ENCODE measurements at places on chromosomes 5 and 9.

DNA sequence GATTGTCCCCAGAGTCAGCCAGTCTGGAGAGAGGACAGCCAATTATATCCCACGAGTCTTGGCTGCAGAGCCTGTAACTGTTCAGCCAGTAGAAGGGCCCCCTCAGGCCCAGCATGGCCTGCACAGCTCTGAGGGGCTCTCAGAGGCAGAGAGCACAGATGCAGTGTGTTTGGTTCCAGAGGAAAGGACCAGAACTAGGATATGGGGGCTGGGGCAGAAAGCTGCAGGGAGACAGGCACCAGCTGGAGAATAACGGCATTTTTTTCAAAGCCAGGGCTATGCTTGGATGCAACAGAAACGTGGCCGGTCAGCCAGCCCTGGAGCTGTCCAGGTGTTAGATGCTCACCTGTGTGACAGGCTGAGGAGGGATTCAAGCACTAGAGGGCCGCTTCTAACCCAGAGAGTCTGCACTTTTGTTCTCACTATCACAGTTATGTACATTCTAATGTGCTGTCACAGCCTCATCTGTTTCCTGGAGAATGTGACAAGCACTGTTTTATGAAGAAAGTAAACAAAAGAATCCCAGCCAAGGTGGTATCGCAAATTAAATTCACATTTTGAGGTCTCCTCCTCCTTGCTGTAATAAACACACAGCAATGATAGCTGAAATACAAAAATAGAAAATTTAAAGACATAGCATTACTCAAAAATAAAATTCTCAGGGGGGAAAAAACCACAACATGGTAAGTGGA lies 96.5 kb downstream of the GABBR2 start:
- DNase-seq, result peak; percentile 38

- DNase-seq, result no peak
These were observed 2.7 kb upstream of the NSMF start for GRCh38 chr9:137461663-137462395.

GRCh38 chr9:121447321-121447834 lies 52.3 kb downstream of the GGTA1 start:
- no peak for DNase-seq

DNA sequence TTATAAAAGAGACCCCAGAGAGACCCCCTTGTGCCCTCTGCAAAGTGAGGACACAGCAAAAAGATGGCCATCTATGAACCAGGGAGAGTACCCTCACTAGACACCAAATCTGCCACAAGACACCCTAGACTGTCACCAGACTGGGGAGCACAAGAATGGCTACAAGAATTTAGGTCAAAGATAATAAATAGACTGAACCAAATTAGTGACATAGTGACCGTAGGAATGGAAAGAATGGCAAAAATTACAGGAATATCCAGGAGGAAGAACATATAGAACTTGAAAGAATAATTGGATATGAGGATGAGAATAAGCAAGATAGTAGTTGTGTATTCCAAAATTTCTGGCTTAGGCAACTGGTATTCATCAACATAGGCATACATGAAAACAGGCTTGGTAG lies 235.0 kb downstream of the NNT start:
- DNase-seq, result no peak

DNA sequence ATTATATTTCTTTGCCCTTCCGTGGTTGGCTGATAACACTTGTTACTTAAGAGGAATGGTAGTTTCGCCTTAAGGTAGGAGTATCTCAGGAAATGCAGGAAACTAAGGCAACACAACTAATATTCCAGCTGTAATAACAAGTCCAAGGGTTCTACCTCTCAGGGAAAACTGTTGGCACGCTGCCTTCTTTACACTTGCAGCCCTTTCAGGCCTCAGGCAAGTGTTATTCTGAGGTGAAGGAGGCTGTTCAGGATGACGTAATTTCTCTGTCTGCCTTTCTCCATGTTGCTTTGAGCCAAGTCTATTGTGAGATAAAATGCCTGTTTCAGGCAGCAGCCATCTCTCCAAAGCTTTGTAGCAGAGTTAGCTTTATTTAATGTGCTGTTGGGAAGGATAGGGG lies 38.0 kb downstream of the VCAN start:
- peak; percentile 52 for DNase-seq

DNA sequence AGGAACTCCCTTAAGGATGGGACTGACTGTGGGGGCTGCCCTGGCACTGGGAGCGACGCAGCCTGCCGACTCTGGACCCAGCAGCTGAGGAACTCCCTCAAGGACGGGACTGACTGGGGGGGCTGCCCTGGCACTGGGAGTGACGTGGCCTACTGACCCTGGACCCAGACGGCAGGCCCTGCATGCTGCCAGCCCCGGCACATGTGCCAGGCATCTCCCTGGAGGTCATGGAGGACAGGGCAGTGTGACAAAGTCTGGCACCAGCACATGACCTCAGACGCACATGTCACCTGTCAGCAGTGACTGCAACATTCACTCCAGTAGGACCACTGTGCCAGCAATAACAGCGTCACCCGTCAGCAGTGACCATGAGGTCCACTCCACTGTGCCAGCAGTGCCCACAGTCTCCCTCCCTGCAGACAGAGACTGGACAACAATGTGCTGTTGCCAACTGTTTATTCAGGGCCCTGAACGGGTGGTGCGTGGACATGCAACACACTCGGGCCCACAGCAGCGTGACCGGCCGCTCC lies 4.5 kb downstream of the FBXW5 start:
- no peak for DNase-seq

DNA sequence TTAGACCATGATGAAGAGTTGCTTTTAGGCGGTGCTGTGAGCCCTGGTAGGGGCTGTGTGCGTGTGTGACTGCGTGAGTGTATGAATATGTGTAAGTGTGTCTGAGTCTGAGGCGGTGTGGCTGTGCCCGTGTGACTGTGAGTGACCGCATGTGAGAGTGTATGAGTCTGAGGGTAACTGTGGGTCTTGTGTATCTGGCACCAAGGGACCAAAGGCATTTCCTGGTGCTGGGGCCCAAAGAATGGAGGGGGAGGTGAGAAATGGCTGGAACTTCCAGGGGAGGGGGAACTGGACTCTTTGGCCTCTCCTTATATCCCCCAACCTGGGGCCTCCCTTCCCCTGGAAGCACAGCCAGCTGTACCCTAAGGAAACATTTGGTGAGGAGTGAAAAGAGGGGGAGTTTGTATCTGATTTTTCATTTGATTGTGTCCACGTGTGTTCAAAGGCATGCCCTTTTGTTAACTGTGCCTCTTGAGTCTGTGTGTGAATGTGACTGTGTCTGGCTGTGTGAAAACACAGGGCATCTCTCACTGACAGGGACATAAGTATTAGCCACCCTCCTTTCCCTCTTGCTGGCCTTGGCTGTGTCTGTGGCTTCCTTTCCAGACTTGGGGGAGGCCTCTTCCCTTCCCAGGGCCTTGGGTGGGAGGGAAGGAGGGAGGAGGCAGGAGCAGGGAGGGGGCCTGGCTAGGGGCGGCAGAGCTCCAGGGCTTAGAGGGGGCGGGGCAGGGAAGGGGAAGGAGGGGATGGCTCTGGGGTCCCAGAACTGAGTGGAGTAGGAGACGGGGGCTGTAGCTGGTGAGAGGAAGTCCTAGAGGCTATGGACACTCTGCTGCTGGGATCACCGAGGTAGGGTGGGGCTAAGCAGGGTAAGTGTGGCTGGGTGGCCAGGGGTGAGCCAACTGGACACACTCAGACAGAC lies 1.4 kb downstream of the IL11RA start:
- peak; percentile 69 for DNase-seq

DNA sequence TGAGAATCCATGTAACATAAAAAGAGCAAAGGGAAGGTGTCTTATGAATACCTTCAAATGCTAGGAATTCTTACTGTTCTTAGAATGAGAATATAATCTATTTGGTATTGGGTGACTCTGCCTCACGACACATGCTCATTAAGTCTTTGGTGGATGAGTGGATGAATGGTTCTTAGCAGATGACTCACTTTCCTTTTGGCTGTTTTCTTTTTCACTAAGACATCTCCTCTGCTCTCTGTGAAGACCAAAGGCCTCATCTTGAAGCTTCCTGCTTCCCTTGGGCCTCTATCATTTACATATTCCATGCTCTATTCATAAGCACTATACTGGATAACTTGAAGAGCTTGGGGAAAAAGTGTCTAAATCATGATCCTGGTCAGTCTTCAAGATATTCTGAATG lies 468.1 kb downstream of the SPATA31D1 start:
- DNase-seq, result no peak

- DNase-seq, result peak; percentile 16
These were observed 336.8 kb upstream of the PUM3 start for GRCh38 chr9:3180696-3181048.

DNA sequence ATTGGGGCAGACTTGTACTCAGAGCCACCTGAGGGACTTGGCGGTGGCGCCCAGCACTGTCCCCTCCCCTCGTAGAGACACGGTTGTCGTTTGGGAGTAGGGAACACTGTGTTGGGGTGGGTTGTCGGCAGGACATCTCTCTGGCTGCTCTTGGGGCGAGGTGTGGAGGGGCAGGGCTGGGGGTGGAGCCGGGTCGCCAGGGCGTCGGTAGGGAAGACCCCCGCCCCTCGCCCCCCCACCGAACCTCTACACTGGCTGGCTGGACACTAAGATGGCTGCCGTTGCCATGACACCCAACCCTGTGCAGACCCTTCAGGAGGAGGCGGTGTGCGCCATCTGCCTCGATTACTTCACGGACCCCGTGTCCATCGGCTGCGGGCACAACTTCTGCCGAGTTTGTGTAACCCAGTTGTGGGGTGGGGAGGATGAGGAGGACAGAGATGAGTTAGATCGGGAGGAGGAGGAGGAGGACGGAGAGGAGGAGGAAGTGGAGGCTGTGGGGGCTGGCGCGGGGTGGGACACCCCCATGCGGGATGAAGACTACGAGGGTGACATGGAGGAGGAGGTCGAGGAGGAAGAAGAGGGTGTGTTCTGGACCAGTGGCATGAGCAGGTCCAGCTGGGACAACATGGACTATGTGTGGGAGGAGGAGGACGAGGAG lies 778 bp downstream of the TRIM41 start:
- DNase-seq, result no peak

DNA sequence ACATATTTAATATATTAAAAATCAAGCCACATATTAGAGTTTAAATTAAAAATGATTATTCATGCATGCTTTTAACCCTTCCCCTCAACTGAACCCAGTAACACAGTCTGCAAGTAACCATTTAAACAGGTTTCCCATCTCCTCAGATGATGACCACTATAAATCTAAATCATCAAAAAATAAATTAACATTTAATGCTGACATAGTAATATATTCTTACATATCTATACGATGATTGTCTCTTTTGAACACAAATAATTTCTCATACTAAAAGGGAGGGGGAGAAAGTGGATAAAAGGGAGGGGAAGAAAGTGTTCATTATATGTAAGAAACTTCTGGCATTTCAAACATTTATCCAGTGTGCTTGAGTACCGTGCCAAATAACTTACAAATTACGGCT lies 701.6 kb downstream of the MTRR start:
- DNase-seq, result no peak

DNA sequence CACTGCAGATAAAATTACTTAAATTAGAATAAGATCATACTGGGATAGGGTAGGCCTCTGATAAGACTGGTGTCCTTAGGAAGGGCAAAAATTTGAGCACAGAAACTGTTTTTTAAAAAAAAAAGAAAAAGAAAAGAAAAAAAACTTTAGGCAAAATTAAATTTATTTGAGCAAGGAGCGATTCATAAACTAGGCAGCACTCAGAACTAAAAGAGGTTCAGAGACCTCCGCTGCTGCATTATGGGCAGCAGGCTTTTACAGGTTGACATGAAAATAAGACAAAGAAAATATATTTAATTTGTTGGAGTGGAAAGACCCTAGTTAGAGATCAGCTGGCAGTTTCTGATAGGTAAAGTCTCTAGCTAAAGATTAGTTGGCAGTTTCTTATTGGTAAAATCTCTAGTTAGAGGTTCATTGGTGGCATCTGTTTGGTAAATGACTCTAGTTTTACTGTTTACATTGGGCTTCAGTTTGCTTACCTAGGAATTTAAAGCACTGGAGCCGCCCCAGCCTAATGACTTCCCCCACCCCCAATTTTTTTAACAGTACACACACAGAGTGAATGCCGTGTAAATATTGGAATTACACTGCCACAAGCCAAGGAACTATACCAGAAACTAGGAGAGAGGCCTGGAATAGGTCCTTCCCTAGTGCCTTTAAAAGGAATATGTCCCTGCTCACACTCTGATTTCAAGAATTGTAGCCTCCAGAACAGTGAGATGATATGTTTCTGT lies 4.5 kb upstream of the PLPP6 start:
- no peak for DNase-seq

DNA sequence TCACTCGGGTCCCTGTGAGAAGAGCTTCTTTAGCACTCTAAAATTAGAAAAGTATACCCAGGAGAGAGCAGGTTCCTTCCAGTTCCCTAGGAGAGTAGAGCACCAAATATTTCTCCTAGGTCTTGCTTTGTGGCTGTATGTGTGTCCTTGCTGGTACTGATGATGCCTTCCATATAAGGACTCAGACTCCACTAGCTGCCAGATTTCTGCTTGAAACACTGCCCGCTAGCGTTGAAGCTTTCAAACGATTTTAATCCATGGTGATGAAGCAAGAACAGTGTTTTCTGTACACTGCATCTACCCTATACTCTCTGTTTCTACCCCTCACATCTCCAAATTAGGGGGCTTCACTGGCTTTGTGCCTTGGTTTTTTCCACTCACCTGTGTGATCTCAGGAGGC lies 2.4 kb upstream of the SMC2 start:
- no peak for DNase-seq

DNA sequence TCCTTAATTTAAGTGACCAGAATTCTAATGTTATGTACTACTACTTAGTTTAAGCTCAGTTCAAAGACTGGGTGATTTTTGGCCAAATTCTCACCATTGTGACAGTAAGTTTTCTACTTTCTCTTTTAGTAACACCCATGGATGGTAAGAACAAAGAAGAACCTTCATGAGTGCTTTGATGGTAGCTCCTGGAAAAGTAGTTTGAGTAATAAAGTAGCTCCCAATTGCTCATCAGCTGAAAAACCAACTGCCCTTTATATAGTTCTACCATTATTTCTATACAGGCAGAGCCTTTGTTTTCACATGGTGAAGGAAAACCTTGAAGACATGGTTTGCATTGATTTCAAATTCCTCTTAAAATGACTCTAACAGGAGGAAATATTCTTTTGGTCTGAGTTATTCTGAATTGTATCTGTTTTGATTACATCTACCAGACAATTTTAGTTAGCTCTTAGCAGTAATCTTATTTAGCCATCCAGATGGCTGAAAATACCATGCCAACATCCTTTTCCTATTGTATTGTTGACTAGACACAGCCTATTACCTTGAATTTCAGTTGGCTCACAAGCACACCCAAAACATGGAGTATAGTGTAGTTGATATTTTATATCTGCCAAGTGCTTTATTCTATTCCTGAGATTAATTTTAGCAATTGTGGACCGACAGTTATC lies 23.7 kb upstream of the STARD4 start:
- no peak for DNase-seq

GRCh38 chr5:135126688-135127438 lies 92.8 kb upstream of the PITX1 start:
- DNase-seq, result peak; percentile 62

- DNase-seq, result no peak
These were observed 291.1 kb upstream of the TUT7 start for GRCh38 chr9:86645303-86645702.
